Hypothalamus (tissue), 51 donors: ENCODE measurements at places on chromosomes 16 and 17.

GRCh38 chr16:3266873-3267537 lies 10.6 kb upstream of the MEFV start:
- no peak for DNase-seq

DNA sequence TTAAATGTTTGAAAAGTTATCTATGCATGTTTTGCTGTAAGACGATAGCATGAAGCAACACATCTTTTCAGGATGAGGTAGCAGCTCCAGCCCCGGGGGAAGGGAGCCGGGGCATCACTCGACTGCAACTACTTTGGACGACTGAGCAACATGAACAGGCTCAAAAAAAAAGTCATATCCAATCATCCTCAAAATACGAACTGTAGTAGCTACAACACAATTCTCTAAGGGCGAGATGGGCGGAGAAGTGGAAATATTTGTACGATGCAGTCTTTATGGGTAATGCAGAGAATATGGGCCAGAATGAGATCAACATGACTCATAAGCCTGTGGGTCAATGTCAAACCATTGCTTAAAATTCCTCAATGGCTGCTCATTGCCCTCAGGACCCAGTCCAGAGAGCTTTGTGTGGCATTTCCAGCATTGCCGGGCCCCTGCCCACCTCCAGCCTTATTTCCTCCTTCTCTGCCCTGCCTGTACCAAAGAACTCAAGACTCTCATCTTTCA lies 17.7 kb upstream of the SMURF2 start:
- no peak for DNase-seq

- no peak for DNase-seq
Measured at GRCh38 chr17:4170639-4171280, 27.8 kb downstream of the CYB5D2 start.

- DNase-seq: no peak
Measured at GRCh38 chr17:17077101-17077500, 34.8 kb downstream of the MPRIP start.

GRCh38 chr17:37756051-37756450 lies 11.2 kb upstream of the HNF1B start:
- no peak for DNase-seq

- DNase-seq: no peak
Measured at GRCh38 chr17:14297161-14297851, 3.6 kb upstream of the HS3ST3B1 start.

DNA sequence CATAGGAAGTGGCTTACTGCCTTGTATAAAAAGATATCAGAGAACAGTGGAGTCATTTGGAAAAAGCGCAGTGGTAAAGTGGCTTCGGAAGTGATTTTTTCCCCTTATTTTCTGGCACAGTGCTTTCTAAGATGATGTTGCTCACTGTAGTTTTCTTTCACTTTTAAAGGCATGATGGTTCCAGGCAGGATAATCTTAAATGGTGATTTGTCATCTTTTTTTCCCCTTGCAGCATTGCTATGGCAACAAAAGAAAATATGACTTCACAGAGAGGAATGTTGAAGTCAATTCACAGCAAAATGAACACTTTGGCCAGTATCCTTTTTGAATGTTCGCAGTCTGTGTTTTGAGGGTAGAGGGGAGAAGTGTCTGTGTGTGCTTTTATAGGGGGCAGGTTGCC lies 42.5 kb downstream of the GOSR1 start:
- no peak for DNase-seq

DNA sequence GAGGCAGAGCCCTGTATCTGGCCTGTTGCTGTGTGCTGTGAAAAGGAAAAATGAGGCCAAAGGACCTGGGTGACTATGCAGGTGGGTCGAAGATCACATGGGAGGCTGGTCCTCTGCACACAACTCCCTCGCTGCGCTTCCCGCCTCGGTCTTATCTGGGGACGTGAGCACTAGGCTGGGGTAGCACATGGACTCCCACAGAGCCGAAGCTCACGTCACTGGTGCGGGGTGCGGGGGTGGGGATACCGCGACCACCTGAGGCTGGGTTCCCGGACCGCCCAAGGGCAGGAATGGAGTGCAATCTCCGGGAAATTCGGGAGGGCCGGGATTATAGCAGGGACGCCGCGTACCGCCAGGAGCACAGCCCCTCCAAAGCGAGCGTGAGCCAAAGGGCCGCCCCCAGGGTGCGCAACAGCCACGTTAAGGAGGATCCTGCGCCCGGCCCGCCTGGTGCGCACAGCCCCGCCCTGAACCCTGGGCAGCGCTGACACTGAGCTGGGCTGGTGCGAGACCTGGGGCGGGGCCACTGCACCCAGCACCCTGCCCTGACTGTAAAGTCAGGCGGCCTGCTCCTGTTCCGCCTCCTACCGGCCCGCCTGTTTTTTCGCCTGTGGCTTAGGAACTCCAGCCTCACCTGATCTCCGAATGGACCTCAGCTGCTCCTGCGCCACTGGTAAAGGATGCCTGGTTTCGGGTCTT lies 4.8 kb downstream of the MT1A start:
- DNase-seq: no peak

- DNase-seq: peak; percentile 62
Measured at GRCh38 chr16:1770328-1771187, 785 bp downstream of the NME3 start.

GRCh38 chr17:57881783-57882351 lies 32.0 kb upstream of the MRPS23 start:
- no peak for DNase-seq

DNA sequence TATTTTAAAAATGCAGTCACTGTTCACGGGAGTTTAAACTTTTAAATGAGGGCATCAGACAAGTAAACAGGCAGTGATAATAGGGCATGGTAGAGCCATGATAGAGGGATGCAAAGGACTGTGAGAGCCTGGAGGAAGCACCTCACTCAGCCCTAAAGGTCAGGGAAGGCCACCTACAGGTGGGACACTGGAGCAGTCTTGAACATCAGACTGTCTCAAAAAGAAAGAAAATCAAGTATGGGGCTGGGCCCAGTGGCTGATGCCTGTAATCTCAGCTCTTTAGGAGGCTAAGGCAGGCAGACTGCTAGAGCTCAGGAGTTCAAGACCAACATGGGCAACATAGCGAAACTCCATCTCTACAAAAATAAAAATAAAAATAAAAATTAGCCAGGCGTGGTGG lies 31.0 kb upstream of the DHRS7B start:
- no peak for DNase-seq

DNA sequence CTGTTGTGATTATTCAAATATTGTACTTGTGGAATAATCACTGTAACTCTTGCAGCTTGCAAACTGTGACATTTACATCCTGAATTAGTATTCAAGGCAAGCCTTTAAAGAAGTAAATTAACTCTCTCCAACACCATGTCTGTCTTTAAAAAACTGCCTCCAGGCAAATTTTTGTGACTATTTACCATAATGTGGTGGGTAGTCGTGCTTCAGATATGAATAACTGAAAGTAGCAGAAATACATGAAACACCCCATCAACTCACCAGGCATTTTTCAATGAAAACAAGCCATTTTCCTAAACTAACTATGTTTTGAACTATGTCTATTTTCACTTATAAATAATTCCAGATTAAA lies 217.4 kb upstream of the PSMD7 start:
- no peak for DNase-seq

GRCh38 chr16:84774810-84775209 lies 45.0 kb upstream of the CRISPLD2 start:
- DNase-seq: no peak

GRCh38 chr16:68041783-68042182 lies 18.7 kb downstream of the DUS2 start:
- DNase-seq: no peak

- DNase-seq: no peak
Measured at GRCh38 chr16:5479926-5480325, 382.3 kb upstream of the EEF2KMT start.

- no peak for DNase-seq
Measured at GRCh38 chr17:31093866-31094599, 744 bp upstream of the NF1 start.

DNA sequence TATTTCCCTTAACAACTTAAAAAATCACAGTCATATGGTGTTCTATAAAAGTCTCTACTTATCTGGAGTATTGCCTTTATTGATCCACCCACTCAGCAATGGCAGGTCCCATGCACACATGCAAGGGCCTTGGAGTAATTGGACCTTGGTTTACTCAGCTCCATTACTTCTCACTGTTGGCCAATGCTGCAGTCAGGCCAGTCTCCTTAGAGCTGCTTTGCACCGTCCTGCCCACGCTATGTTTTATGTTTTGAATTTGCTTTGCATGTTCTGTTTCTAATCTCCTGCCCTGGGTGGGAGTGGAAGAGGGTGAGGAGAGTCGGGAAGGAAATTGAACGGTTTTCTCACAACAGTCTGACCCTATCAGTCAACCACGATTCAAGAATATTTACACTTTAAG lies 23.6 kb downstream of the ARHGAP44 start:
- no peak for DNase-seq

DNA sequence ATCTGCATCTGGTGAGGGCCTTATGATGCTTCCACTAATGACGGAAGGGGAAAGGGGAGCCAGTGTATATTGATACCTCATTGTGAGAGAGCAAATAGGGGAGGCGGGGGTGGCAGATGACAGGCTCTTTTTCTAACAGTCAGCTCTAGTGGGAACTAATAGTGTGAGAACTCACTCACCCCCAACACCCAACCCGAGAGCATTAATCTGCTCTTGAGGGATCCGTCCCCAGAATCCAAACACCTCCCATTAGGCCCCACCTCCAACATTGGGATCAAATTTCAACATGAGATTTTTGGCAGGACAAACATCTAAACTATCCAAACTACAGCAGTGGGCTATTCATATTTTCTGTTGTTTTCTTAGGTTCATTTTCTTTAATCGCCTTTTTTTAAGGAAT lies 54.4 kb downstream of the BPTF start:
- DNase-seq: no peak

DNA sequence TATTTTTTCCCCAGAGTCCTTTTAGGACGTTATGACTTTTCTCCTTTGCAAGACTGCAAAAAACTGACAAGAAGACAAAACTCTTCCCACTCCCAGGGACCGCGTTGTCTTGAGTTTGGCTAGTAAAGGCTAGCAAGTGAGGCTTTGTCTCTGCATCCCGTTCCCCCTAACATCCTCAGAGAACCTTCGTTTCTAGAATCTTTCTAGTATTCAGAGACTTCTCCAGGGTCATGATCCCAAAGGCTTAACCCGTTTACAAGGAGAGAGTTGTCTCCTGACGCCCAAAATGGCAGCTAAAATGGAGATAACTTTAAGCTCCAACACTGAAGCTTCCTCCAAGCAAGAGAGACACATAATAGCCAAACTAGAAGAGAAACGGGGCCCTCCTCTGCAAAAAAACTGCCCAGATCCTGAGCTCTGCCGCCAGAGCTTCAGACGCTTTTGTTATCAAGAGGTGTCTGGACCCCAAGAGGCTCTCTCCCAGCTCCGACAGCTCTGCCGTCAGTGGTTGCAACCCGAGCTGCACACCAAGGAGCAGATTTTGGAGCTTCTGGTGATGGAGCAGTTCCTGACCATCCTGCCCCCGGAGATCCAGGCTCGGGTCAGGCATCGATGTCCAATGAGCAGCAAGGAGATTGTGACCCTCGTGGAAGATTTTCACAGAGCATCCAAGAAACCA lies 843 bp downstream of the ZNF174 start:
- no peak for DNase-seq

DNA sequence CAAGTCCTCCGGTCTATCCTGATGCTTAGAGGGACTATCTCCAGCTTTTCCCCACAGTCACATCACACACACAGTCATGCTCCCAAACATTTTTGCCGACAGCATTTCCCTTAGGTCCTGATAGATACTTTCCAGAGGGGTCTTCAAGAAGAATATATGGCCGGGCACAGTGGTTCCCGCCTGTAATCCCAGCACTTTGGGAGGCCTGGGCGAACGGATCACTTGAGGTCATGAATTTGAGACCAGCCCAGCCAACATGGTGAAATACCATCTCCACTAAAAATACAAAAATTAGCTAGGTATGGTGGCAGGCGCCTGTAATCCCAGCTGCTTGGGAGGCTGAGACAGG lies 4.3 kb upstream of the GIP start:
- no peak for DNase-seq

DNA sequence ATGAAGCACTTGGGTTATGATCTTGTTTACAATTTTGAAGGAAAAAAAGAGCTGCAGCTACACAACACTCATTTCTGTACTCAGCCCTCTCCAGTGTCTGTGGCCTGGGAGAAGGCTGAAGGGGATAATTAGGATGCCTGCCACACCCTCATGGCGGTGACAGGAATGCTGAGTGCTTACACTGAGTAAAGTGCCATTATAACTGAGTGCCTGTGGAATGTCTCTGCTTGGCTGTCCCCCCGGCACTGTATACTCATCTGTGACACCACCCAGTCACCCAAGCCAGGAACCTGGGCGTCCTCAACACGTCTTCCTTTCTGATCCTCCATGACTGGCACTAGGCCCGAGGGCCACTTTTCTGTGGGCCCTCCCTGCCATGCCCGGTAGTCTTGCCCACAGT lies 3.5 kb upstream of the MRPL38 start:
- peak; percentile 19 for DNase-seq

DNA sequence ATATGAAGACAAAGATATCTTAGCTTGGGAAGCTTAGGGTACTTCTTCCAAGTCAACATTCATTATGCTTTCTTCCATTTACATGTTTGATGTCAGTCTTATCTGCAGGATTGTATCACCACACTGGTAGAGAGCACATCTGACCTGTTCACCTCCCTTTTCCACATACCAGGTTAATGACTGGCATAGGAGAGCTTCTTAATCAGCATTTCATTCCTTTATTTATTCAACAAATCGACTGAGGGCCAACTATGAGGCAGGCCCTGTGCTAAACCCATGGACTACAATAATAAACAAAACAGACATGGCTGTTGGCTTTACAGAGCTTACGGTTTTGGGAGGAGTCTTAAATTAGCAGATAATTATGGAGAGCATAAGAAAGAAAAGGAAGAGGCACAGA lies 378.1 kb upstream of the CDH11 start:
- DNase-seq: no peak

GRCh38 chr16:3879258-3879886 lies 1.1 kb downstream of the CREBBP start:
- no peak for DNase-seq

- DNase-seq: no peak
Measured at GRCh38 chr16:27959914-27960313, 103.6 kb downstream of the GSG1L start.

GRCh38 chr17:65633988-65634387 lies 72.5 kb upstream of the AXIN2 start:
- no peak for DNase-seq

GRCh38 chr17:3761036-3761917 lies 37.6 kb downstream of the HASPIN start:
- no peak for DNase-seq

DNA sequence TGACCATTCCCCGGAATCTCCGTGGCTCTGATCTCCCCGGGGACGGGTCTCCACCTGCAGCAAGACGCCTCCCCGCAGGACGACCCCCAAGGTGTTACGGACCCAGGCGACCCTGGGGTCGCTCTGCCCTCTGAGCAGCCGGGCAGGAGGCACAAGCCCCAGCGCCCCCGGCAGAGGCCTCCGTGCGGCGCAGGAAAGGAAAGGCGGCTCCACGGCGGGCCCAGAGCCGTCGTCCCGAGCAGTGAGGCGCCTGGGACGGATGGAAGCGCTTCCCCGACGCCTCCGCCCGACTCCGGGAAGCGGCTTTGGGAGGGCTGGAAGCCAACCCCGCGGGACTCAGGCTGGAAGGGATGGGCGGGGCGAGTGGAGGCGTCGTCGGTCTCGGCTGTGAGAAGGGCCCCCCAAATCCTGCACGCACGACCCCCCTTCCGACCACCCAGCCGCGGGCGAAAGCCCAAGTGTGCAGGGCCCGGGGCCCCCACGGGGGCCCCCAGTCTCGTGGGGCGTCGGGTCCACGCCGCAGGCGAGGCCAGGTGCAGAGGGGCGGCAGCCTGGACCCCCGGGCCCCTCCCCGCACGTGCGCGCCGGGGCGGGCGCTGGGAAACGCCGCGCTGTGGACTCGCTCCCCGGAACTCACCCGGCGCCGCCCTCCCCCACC lies 32.7 kb upstream of the RPH3AL start:
- DNase-seq: no peak

- no peak for DNase-seq
Measured at GRCh38 chr16:11721781-11722467, 20.7 kb downstream of the TXNDC11 start.
